ENCODE measurements at places on chromosomes 5 and 9.

DNA sequence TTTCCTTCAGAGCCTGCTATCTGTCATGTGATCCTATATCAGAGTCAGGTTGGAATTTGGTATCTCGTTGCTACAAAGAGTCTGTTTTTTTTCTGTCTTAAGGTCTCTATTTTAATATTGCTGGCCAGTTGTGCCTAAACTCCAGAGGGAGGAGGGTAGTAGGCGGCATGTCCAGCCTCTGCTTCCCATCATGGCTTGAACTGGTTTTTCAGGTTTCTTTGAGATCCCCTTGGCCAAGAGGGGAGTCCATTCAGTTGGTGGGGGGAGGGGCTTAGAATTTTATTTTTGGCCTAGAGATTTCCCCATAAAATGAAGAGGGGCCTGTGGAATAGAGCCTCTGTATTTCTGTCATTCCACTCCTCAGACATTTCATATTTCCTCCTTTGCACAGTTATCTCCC, 15.4 kb upstream of the ZNF354C start:
- no peak for DNase-seq

DNA sequence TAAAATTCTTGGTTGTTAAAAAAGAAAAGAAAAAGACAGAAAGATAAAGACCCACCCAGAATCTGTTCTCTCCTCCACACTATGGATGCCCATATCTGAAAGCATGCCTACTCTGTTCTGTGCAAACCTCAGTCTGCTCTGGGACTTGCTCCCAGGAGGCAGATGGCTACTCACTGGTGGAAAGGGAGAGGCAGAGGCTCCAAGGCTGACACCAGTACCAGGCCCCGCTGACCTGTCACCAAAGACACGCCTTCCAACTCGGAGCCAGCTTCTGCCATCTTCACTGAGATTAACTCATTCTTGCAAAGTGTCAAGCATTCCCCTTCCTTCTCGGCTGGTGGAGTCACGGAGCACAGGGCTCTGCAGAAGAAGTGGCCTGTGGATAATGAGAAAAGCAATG, 21.6 kb downstream of the SH3TC2 start:
- DNase-seq: no peak

DNA sequence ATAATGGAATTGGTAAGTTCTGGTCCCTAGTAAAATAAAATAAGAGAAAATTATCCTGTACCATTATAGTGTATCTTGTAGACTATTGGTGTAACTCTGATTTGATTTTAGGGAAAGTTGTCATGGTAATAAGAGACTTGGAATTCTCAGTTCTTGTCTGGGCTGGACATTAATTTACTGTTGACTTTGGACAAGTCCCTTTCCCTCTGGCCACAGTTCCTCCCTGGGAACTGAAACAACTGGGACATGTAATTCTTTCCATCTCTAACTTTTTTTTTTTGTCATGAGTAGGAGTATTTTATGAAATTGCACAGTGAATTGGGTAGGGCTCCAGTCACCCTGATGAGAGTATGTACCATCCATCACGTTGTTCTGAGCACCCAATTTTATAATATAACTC, 15.0 kb downstream of the GLRA1 start:
- DNase-seq: no peak

DNA sequence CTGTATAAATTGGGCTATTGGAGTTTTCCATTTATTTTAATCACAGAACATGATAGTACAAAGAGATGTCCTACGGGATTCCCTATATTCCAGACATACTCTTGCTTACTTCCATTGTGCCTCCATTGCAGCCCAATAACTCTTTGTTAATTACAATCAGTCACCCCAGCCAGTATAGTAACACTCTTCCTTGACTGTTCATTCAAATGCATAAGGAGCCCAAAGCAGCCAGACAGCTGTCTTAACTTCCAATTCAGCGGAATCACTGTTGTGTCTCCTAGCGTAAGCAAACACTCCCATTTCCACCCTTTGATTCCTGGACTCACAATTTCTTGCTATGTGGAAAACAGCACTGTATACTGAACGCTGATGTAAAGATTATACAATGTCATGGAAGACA, 942.3 kb downstream of the TAF11L14 start:
- DNase-seq: no peak

- DNase-seq: no peak
Measured at GRCh38 chr5:150263801-150264621, 25.6 kb downstream of the CAMK2A start.

GRCh38 chr9:122347348-122348287, 23.2 kb upstream of the PTGS1 start:
- no peak for DNase-seq

- DNase-seq: no peak
Measured at GRCh38 chr5:135373736-135374515, 25.1 kb downstream of the MACROH2A1 start.

DNA sequence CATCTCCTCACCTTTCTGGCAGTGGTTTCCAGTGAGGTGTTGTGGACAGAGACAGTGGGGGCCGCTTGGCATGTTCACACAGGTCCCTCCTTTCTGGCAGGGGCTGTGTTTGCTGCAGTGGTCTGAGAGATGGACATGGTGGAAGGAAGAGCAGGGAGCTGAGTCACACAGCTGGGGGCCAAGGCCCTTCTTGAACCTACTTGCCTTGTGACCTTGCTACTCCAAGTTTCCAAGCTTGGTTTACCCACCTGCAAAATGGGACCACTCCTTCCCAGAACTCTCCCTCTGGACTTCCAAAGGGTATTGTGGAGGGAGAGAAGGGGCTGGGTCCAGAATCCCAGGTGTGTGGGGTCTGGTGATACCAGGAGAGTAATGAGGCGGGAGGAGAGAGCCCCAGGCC, 4.1 kb downstream of the F12 start:
- no peak for DNase-seq

DNA sequence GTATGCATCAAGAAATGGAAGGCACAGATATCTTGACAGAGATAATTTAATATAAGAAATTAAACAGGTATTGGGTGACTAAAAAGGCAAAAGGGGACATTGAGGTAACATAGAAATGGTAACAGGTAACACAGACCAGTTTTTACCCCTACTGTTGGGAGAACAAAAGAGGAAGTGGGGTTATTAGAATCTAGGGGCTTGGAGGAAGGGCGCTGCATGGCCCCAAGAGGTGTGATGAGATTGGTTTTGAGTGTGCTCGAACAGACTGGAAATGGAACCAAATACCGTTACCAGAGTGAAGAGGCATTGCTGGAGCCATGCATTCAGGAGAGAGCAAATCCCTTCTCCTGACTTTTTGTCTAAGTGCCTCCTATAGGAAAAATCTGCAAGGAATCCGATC, 193.9 kb downstream of the ALDH1A1 start:
- no peak for DNase-seq

GRCh38 chr5:98414938-98415337, 358.5 kb upstream of the RGMB start:
- DNase-seq: no peak
